ENCODE measurements at places on chromosomes 3 and 15.

GRCh38 chr15:62512904-62513303 lies 347.8 kb upstream of the C2CD4B start:
- H3K27me3 ChIP-seq: no peaks in the 10 kb centered on the region
- no peaks in the 10 kb centered on the region for H3K4me1 ChIP-seq
- no peak overlapping the region for H3K4me3 ChIP-seq
- DNase-seq: no peak

DNA sequence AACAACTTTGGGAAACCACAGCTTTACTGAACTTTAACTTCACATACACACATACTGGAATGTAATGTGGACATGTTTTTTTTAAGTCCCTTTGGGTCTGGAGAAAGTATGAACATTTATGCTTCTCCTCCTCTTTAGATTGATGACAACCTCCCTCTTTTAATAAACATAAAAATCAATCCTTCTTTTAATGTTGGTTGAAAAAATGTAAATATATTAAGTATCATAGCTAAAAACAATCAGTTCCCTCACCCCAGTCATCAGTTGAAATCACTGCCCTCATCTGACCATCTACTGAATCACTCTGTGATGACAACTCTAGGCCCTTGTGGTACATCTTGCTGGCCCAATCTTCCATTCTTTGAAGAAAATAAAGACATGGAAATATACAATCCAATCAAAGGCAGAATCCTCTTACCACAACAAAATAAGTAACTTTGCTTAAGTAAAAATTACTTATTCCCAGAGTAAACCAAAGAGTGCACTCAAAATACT lies 6.4 kb downstream of the AAGAB start:
- no peak overlapping the region for H3K4me3 ChIP-seq
- H3K4me1 ChIP-seq: no peaks in the 10 kb centered on the region
- H3K27me3 ChIP-seq: no peaks in the 10 kb centered on the region
- no peaks in the 10 kb centered on the region for H3K36me3 ChIP-seq
- H3K27ac ChIP-seq: no peak overlapping the region

- no peaks in the 10 kb centered on the region for H3K36me3 ChIP-seq
- H3K4me1 ChIP-seq: peaks cover 44% of the 10 kb centered on the region
- peak overlapping the region; percentile 9 for H3K4me3 ChIP-seq
- DNase-seq: peak; percentile 91
- H3K27ac ChIP-seq: peak overlapping the region; percentile 72
These were observed 10.0 kb downstream of the GNAI2 start for GRCh38 chr3:50245831-50246516.

DNA sequence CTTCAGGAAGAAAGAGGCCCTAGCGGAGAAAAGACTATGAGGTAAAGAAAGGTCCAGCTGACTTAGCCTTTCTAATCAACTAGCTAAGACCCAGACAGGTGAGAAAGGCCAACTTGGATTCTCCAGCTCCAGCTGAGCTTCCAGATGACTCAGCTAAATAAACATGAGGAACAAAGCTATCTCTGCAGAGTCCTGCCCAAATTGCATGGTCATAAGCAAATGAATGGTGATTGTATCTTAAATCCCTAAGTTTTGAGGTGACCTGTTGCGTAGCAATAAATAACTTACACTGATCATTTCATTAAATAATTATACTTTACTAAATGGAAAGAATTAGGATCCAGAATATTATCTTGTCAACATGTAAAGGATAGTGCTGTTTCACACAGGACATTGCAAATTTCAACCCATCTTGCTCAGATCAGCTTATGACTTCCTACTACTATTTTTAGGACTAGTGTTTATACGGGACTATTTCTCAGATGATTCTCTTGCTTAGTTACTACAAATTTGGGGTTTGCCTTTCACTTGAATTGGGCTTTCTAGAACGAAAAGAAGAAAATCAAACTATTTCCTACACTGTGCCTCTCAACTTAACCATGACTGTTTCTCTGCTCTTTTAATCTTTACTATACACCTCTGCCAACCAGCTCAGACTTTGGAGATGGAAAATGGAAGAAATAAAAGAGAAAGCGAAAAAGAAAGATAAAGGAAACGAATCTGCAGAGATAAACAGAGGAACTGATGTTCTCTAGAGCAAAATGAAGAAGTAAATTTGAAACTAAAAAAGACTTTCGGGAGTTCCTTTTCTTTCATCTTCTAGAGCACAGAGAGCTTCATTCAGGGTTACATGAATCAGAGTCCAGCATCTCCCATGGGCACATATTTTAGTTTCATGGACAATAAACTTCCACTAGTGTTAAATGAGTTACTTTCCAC lies 6.6 kb upstream of the ADGRG7 start:
- H3K4me3 ChIP-seq: no peak overlapping the region
- no peak for DNase-seq
- no peaks in the 10 kb centered on the region for H3K4me1 ChIP-seq
- no peaks in the 10 kb centered on the region for H3K27me3 ChIP-seq

Measured in right lobe of liver (tissue), 6 donors.